ENCODE measurements at places on chromosomes 2 and 18.

DNA sequence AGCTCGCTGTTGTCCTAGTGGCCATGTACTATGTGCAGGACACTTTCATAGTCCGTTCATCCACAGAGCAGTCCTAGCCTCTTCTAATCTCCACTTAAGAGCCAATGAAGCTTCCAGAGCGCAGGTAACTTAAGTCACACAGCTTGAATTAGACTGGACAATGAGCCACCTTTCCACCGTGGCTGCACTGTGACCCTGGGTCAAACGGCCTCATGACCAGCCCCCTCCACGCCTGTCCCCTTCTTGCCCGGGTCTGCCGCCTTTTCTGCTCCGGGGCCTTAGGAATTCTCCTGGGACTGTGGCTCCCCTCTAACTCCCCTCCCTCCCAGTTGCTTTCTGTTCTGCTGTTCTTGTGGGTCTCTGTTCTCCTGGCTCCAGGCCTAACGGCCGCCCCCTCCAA, 8.4 kb upstream of the PRKCE start:
- DNase-seq, result no peak

GRCh38 chr18:51561821-51562220, 364.3 kb upstream of the MEX3C start:
- DNase-seq, result no peak

GRCh38 chr2:224869601-224870233, 153.6 kb upstream of the CCDC195 start:
- peak; percentile 97 for DNase-seq

DNA sequence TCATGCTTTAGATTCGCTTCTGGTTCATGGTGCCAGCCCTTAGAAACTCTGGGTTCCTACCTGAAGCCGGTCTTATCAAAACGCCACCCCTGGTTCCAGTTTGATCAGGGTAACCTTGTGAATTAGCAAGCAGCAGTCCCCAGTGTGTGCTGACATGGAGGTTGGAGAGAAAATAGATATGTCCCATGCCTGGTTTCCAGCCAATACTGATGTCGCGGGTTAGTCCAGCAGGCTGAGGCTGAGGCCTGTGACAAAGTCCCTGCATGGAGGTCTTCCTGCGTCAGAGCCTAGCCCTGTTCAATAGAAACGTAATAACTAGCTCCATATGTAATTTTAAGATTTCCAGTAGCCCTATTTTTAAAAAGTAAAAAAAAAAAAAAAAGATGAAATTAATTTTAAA, 28.2 kb downstream of the LPIN1 start:
- DNase-seq, result no peak

DNA sequence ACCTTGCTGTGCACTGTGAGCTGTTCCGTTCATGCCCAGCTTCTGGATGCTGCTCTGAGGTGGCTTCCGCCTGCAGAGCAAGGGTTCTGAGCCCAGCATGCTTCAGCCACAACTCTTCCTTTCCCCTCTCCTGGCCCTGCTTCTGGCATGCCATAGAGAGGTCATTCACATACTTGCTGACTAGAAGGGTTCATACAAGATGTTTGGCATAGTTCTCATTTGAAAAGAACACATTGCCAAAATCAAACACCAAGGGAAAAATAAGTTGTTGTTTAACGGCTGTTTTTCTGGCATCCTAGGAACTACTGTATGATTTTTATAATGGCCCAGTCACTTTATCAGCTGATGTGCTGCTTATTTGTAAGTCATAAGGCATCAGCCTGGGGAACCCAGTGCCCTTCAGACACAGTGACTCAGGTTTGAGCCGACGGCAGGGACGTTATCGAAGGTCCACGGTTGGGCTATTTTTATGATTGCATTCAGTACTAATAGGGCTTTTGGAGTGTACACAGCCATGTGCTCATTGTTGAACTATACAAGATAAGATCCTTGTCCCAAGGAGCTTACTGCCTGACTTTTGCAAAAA, 53.9 kb upstream of the CTAGE1 start:
- peak; percentile 64 for DNase-seq

- no peak for DNase-seq
Measured at GRCh38 chr2:85668857-85669142, 801 bp upstream of the SFTPB start.

Data from IMR-90 (cell line).